ENCODE measurements at places on chromosomes 13 and 19.

DNA sequence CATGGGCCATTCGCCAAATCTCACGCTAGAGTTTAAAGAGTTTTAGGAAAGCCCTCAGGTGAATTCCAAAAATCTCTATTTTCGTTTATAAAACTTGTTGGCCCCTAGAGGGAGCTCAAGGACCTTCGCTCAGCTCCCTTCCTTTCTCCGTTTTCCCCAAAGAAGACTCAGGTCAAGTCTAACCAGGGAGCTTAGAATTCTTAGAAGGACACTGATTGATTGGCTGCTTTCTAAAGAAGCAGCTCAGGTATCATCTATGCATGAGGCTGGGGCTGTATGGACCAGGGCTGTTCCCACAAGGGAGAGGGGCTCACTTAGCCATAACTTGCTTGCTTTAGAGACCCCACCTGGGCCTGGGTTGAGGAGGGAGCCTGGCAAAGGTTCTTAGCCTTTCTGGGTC, 20.5 kb downstream of the DZIP1 start:
- DNase-seq: no peak

DNA sequence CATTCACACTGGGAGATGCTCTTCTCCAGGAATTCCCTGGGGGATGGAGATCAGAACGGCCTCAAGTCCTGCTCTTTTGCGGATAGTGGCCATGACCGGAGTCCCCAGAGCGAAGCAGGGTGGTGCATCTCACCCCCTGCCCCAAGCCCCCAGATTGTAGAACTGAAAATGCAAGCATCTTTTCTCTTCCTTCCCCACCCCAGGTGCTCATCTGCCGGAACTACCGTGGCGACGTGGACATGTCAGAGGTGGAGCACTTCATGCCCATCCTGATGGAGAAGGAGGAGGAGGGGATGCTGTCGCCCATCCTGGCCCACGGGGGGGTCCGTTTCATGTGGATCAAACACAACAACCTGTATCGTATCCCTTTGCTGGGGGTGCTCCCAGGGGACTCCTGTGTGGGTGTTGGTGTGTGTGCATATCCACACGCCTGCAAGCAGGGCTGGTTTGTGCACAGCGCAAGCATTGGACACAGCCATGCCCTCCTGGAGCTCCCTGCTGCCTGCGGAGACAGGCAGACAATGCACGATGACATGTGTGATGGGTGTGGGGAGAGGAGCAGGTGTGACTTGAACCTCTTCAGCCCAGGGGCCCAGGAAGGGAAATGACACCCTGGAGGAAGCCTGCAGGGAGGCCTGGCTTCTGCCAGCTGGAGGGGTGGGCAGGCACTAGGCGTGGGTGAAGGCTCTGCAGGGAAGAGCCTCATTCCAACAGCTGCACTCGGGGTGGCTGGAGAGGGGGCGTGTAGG, 5.7 kb downstream of the AP1M1 start:
- no peak for DNase-seq

GRCh38 chr13:92221916-92222315, 823.5 kb downstream of the GPC5 start:
- no peak for DNase-seq

- DNase-seq: no peak
These were observed 12.4 kb downstream of the GAS6 start for GRCh38 chr13:113851480-113851803.

- no peak for DNase-seq
These were observed 543.4 kb downstream of the SUCLA2 start for GRCh38 chr13:47457626-47458025.

DNA sequence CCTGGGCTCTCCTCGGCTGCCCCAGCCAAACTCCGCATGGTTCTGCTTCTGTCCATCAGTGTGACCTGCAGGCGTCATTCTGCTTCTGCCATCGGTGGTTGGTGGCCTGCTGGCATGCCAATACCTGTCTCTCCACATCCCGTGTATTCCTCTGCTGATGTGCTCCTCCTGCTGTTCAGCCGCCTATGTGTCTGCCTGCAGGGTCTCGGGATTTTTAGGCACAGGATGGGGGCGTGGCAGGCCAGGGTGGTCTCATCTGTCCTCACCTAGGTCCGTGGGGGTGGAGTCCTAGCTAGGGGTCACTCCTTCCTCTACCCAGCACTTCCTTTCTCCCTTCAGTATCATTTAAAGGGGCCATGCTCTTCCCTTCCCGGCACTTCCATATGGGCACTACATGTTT, 33.0 kb upstream of the SGCG start:
- no peak for DNase-seq

- DNase-seq: no peak
These were observed 189.1 kb downstream of the GGACT start for GRCh38 chr13:100399455-100399854.

DNA sequence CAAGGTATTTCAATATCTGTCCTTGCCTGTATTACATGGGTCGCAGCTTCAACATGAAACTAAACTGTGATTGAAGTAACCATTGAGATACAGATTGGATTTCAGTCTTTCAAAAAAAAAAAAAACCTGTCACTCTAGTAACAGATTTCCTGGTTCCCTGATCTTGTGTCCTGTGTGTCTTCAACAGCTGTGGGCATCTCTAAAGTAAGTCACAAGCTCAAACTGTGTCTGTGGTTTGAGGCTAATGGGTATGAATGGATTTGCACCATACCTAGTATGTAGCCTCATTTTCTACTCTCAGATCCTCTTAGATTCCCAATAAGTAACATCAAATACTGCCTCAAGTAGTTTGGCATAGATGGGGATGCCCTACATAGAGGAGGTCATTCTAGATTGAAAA, 300.1 kb downstream of the COG6 start:
- DNase-seq: no peak

DNA sequence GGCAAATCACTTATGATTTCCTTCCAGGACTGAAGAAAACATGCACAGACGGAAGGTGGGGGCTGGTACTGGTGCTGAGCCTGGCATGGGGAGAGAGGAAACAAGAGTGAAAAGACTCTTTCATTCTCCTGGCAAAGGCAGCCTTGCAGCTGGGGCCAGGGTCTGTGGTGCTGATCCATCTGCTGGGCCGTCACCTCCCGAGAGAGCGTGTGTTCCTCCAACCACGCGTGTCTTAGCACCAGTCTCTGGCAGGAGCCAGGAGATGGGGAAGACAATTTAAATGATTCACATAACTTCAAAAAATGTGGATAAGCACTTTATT, 23.9 kb upstream of the SPART start:
- no peak for DNase-seq

GRCh38 chr19:34327851-34328250, 37.1 kb upstream of the GPI start:
- DNase-seq: no peak

GRCh38 chr19:9818175-9818733, 625 bp downstream of the FBXL12 start:
- DNase-seq: no peak

GRCh38 chr19:5578097-5578846, 10.5 kb upstream of the TINCR start:
- peak; percentile 48 for DNase-seq

Measured in stimulated activated CD8-positive, alpha-beta memory T cell treated with anti-CD3 and anti-CD28 coated beads, Interleukin-7, amount 100 ng/mL, for 24 hours (primary cell).